NCI-H510A (cell line): ENCODE measurements at places on chromosomes 4 and X.

- DNase-seq: no peak
Measured at GRCh38 chr4:54742636-54743399, 85.1 kb downstream of the KIT start.

GRCh38 chr4:74441744-74442143 is 3.2 kb upstream of the AREG start:
- no peak for DNase-seq

DNA sequence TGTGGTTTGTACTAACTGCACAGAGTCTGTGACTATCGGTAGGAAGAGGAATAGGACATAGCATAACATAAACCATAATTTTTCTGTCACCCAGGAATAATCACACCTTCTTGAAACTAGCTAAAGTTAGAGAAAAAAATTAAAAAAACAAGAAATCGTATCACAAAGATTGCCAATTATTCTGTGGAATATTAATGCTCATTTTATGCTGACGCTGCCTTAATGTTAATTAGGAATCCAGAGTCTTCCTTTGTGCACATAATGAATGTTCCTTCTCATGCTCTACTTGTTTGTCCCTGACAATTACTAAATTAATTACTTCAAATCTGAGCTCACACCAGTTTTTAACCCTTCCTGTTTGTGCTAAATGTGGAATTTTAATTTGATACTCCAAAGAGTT is 772.7 kb upstream of the EPHA5 start:
- DNase-seq: no peak

GRCh38 chr4:3369781-3370674 is 71.7 kb upstream of the HGFAC start:
- DNase-seq: no peak

- no peak for DNase-seq
Measured at GRCh38 chr4:126708716-126709115, 924.0 kb upstream of the INTU start.

- no peak for DNase-seq
Measured at GRCh38 chr4:18404642-18405041, 383.1 kb upstream of the LCORL start.

GRCh38 chr4:175833574-175834311 is 21.7 kb upstream of the GPM6A start:
- DNase-seq: no peak

GRCh38 chr4:27272217-27272616 is 411.6 kb downstream of the STIM2 start:
- DNase-seq: no peak

GRCh38 chrX:132758759-132759158 is 199.7 kb downstream of the HS6ST2 start:
- DNase-seq: no peak
